ENCODE measurements at places on chromosomes 1 and 21. TPM values are rescaled to one million over a fixed set of nuclear protein-coding genes. Genes with fewer than 3 reads are reported as not detected.

SLC9C2 gene
- not detected for total RNA-seq

YOD1 gene
- total RNA-seq: 6.0 TPM

STYXL2 gene
- total RNA-seq: 0.02 TPM

PGBD2 gene
- total RNA-seq: 2.2 TPM

PLA2G2F gene
- total RNA-seq: not detected

PHLDA3 gene
- 7.6 TPM for total RNA-seq

ZFYVE9 gene
- 9.2 TPM for total RNA-seq

OR14K1 gene
- total RNA-seq: not detected

PI4KB gene
- total RNA-seq: 40.7 TPM

TMEM82 gene
- total RNA-seq: not detected

GJA9 gene
- not detected for total RNA-seq

CCT8 gene
- 437 TPM for total RNA-seq

PDZK1 gene
- 8.8 TPM for total RNA-seq

LCA5L gene
- total RNA-seq: 0.30 TPM

PCSK9 gene
- 1.7 TPM for total RNA-seq

RBP7 gene
- total RNA-seq: not detected

All from M059J (cell line).